ENCODE measurements at places on chromosomes 7 and 10. TPM values are rescaled to one million over a fixed set of nuclear protein-coding genes. Genes with fewer than 3 reads are reported as not detected.

GRCh38 chr7:2796358-2797352 lies 47.5 kb downstream of the GNA12 start:
- no peak for DNase-seq

- no peak for DNase-seq
Measured at GRCh38 chr10:22683140-22683389, 31.3 kb downstream of the PIP4K2A start.

- no peak for DNase-seq
Measured at GRCh38 chr10:117477961-117478670, 64.4 kb upstream of the EMX2 start.

GRCh38 chr7:22435105-22435504 lies 64.9 kb downstream of the STEAP1B start:
- no peak for DNase-seq

DNA sequence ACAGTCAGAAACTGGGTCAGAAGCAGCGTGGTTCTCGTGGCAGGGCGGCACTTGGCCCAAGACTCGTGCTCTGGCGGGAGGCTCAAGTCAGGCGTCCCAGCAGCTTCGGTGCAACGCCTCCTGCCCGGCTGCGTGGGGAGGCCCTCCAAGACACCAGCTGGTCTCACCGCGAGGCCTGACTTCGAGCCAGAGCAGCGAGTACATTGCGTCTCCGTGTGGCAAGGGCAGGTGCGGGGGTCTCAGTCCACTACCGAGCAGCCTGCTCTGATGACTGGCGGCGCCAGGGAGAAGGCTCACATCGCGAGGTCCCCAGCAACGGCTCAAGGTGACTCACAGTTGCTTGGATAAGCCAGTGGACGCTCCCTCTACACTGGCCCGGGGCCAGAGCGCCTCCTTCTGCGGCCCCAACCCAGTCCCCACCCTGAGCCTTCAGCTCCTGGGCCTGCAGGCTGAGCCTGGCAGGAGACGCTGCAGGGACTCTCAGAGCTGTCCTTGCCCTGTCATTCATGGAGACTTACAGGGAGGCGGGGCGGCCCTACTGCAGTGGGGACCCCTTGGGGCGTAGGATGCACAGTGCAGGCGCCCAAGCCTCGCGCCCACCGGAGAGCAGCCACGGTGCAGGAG lies 41.9 kb upstream of the PRKAR1B start:
- DNase-seq = no peak

- DNase-seq = no peak
Measured at GRCh38 chr7:42208572-42208971, 28.4 kb downstream of the GLI3 start.

DNA sequence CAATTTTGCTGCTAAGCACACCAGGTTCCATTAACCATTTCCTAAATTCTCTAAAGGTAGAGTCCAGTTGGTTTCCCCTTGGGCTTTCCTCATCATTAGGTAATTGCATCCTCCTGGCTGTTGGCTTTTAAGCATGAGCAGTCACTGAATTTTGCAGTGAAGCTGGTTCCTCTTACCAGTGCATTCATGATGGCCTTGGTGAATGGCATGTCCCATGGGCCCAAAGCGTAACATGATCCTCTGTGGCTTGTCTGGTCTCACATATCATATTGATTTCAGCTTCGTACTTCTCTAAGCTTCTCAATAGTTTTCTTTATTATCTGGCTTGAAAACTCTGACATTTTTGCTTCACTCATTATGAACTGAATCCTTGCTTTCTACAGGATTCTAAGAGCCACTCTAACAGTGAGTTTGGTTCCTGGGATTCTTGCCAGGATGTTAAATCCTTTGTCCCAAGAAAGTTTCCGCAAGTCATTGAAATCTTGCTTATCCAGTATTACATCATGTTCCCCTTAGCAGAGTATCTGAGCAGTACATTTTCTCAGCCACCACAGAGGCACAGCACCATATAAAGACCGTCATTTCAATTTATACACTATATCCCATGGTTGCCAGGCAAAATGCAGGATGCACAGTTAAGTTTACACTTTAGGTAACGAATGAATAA lies 134.2 kb downstream of the PTN start:
- no peak for DNase-seq

DNA sequence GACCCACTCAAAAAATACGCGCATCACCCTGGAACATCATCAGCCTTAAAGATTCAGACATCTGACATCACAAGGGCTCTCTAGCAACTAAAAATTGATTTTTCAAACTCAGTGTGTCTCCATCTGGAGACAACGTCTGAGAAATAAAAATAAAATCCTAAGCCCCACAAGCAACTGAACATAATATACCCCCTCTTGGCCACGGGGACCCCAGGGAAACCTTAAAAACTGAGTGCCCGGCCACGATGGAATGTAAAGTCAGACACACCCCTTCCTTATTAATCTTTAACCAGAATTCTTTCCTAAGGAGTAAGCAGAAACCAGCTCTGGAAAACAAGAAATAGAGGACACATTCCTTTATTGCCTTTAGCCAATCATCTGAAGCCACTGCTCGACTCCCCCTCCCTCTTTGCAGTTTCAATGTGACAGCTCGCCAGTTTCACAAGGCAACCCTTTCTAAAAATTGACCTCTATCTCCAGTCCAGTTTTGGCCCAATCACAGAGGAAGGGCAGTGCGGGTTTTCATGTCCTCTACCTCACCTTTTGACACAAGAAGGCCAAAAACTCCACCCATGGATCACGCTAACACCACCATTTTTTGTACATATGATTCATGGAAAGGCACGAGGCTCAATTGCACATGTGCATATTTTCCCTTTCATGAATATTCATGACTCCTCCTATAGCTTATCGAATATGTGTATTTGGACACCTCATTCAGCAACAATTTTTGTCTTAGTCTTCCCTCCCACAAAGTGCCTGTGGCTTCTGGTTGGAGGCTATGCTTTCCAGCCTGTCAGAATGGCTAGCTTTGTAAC lies 24.2 kb downstream of the IFIT3 start:
- no peak for DNase-seq

GRCh38 chr7:149245244-149245643 lies 5.8 kb downstream of the ZNF212 start:
- DNase-seq = no peak

- no peak for DNase-seq
Measured at GRCh38 chr10:84135836-84136235, 3.5 kb upstream of the GHITM start.

DNA sequence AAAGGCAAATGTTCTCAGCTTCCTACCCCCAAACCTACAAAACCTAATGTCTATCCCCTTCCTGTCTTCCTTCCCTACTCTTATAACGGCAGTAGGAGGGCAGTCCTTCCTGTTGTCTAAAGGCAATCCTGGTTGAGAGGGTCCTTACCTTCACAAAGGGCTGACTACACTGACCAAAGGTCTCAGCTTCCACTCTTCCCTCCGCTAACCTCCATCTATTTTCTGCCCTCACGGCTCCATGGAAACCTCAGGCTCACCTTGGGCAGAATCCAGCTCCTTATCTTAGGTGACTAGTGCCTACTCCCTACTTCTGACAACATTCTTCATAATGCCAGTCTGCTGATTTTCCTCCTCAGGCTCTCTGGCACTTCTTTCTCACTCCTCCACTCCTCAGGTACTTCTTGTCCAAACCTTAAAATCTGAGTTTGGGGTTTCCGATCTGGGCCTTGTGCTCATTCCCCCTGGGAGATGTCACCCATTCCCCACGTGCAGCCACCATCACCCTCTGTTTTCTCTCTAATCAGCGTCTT lies 542 bp downstream of the FBXL13 start:
- DNase-seq = no peak

Gene CNPY1
- not detected for total RNA-seq
